ENCODE measurements at places on chromosomes 13 and 19. TPM values are rescaled to one million over a fixed set of nuclear protein-coding genes. Genes with fewer than 3 reads are reported as not detected.

DNA sequence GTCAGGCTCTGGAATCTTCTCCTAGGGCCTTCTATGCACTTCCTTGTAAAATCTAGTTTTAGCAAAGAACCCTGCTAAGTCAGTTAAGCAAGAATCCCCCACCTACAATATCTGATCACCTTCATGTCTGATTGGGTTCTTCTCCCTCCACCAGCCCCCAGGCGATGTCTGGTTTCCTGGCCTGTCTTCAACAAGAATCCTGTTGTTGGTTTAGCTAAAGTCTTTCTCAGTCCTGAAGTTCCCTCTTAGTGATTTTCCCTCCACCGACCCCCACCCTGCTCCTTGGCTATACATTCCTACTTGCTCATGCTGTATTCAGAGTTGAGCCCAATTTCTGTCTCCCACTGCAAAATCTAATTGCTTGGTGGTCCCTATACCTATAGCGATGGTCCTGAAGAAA is 35.2 kb upstream of the SLC46A3 start:
- DNase-seq = no peak

- DNase-seq = peak; percentile 46
Measured at GRCh38 chr19:15551293-15552004, 43.1 kb downstream of the CYP4F22 start.

DNA sequence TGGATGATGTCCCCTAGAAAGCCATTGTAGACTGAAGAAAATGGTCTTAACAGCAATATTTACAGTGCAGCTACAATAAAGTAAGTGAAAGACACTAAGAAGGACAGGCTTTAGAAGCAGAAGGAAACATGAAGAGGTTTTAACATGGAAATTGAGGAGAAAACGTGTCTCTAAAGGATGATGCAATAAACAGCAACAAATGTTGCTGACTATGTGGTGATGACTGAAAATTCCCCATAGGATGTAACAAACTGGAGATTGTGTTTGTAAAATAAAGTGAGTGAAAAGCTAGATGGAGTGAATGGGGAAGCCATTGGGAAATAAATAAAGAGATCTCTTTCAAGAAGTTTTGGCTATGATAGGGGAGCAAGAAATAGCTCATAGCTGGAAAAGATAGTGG is 186.7 kb upstream of the IPO5 start:
- DNase-seq = no peak

- DNase-seq = no peak
Measured at GRCh38 chr19:2248136-2249009, 750 bp upstream of the AMH start.

GRCh38 chr13:85590231-85590931 is 208.8 kb downstream of the SLITRK6 start:
- no peak for DNase-seq

DNA sequence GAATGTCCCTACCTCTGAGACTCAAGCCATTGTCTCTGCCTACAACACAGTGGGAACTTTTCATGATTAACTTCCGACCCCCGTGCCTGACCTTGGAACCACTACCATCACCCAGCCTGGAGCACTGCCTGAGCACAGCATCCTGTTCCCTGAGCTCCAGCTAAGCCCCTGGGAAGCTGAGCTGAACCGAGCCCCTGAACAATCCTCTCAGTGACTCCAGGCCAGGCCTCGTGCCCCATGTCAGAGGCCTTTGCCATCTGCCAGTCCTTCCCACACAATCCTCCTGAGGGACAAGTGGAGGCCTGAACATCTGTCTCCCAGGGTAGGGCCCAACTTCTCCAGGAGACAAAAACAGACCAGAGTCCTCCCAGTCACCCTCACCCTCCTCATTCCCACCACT is 17.5 kb downstream of the CEACAM3 start:
- DNase-seq = no peak

The CRX gene
- total RNA-seq = 0.10 TPM

The FCAR gene
- total RNA-seq = not detected

DNA sequence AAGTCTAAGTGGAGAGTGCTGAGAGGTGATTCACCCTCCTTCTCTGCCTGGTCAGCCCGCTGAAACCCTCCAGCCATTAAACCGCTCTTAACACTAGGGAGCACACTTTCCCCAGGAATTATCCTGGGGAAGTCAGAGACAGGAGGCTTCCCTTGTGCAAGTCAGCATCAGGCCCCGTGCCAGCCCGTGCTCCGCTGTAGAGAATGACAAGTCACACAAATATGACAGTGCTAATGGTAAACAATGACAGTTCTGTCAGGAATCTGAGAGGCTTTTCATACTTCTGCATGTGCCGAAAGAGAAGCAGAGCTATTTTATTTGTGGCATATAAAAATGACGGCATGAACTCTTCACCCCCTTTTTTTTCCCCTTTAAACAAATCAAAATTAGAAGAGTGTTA is 816.9 kb upstream of the SLC10A2 start:
- peak; percentile 89 for DNase-seq

- peak; percentile 72 for DNase-seq
Measured at GRCh38 chr19:33752018-33752800, 44.5 kb upstream of the KCTD15 start.

The IFNL1 gene
- not detected for total RNA-seq

DNA sequence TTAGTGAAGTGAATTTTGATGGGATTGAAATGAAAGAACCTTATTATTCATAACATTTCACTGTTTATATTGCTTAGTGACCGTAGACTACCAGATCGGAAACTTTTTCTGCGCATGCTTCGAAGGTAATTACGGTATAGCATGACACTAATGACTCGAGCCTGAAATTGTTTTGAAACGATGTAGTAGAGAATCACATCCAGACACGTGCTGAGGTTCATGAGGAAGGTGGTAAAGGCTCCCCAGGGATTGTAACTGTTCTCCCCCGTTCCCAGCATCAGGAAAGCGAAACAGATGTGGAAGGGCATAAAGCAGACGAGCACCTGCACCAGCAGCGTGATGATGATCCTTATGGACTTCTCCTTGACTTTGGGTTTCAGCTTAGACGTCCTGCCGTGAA is 3.3 kb downstream of the GPR18 start:
- no peak for DNase-seq

The URAD gene
- not detected for total RNA-seq

The ZNF730 gene
- total RNA-seq = 19.6 TPM

The TUBB4A gene
- total RNA-seq = not detected

GRCh38 chr19:42038666-42039065 is 31.3 kb downstream of the GRIK5 start:
- peak; percentile 27 for DNase-seq

DNA sequence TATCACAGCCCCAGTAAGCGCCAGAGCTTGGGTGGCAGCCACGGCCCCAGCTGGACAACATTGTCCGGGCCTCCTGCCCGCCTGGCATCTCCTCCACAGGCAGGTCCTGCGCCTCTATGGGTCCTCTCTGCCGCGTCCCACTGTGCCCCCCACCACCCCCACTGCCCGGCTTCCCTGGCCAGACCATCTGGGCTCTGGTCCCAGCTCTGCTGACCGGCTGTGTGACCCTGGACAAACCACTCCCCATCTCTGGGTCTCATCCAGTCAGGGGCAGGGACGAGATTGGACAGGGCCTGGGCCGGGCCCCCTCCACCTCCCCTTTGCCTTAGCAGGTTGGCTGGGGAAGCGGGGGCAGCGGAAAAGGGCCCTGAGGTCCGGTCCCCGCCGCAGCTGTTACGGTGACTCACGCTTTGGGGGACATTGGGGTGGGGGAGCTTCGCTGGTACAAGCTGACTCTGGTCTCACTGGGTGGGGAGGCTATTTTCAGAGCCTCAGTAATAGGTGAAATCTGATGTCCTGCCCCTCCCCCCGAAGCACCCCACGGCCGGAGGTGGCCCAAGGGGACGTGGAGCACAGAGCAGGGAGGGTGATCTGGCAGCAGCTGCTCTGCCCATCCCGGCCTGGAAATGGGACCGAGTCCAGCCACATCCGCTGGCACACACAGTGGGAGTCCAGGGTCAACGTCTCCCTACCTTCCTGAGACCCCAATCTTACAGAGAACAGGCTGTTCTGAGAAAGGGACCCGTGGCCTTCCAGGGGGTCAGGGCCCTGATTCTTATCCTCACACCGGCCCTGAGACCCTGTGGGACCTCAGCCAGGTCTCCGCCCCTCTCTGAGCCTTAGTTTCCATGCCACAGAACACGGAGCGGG is 9.1 kb downstream of the NFIC start:
- DNase-seq = peak; percentile 96

DNA sequence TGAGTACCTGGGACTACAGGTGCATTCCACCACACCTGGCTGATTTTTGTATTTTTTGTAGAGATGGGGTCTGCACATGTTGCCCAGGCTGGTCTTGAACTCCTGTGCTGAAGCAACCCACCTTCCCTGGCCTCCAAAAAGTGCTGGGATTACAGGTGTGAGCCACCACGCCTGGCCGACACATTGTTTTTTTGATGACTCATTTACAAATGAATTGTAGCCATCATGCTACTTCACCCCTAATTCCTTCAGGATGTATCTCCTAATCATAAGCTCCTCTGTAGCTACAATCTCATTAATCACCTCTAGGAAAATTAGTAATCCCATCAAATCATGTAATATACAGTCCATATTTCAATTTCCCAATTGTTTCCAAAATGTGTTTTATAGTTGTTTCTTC is 17.9 kb downstream of the RELB start:
- no peak for DNase-seq
